ENCODE measurements at places on chromosomes 3 and 15.

DNA sequence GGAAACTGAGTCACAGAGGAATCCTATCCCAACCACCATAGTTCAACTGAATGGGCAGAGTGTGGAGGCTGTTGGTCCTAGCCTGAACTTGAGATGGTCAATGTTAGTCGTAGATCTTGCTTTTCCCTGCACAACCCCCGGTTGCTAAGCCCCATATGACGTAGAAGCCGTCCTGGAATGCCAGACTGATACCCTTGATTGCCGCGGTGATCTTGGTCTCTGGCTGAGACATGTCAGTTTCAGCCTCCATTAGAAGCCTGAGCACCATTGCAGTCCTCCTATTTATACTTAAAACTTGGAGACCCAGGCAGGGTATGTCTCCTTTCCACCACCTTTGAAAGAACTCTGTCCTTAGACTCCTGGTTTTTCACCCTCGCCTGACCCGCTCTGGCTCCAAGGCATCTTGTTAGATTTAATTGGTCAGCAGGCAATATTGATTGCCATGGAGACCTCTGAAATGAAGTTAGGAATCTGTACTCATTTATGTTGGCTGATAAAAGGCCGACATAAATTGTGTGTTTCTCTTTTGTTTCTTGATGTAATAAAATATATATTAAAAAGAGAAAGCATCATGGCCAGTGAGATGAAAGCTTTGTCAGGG lies 53.4 kb downstream of the RPLP1 start:
- DNase-seq: no peak

DNA sequence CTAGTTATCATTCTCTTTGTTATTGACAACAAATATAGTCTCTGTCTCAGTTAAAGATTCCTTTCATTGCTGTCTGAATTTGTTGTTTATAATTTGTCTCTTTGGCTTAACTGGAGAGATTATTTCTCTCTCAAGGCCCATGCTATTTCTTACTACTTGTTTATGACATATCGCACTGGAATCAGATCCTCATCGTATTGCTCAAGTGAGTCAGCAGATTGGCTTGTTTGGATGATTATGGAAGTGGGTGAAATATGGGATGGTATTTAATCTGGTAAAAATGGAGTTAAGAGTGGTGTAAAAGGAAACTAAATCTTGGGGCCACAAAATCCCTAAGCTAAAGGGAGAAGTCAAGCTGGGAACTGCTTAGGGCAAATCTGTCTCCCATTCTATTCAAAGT lies 613.1 kb downstream of the SI start:
- peak; percentile 88 for DNase-seq

GRCh38 chr15:55652359-55652758 lies 64.2 kb upstream of the PYGO1 start:
- DNase-seq: no peak

- DNase-seq: no peak
Observed at GRCh38 chr3:144011251-144011799, 39.7 kb downstream of the DIPK2A start.

DNA sequence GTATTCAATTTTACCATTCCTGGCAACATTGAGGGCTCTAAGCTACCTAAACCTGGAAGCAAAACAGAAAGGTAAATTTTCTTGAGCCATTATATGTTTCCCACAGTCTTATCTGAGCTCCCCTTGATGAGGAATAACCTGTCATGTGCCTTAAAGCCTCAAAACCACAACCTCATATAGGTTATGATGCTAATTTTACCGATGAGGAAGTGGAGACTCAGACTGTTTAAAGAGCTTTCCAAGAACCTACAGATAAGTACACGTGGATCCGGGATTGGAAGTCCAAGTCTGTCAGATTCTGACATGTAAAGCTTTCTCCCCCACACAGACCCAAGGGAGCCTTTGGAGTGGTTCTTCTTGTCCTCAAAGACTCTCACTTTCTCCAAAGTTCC lies 140.5 kb downstream of the SEMA6D start:
- no peak for DNase-seq

GRCh38 chr15:22874966-22875365 lies 36.5 kb downstream of the NIPA2 start:
- DNase-seq: no peak

GRCh38 chr15:90838544-90838943 lies 29.8 kb upstream of the FURIN start:
- DNase-seq: no peak

DNA sequence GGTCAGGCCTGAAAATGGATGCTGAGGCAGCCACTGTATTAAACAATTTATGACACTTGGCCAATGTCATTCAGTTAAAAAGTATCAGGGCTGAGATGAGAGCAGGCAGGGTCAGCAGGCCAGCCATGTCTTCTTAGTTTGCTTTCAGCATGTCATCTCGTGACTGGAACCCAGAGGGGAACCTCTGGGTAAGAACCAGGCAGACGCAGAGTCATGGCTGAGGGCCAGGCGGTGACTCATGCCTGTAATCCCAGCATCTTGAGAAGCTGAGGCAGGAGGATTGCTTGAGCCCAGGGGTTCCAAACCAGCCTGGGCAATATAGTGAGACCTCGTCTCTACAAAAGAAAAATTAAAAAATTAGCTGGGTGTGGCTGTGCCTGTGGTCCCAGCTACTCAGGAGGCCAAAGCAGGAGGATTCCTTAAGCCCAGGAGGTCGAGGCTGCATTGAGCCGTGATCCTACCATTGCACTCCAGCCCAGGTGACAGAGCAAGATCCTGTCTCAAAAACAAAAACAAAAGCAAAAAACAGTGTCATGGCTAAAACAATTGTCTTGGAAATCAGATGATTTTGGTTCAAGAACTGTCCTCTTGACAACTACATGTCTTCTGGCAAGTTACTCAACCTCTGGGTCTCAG lies 11.7 kb downstream of the BCL2L10 start:
- peak; percentile 74 for DNase-seq

- no peak for DNase-seq
Observed at GRCh38 chr3:134366928-134367811, 7.1 kb downstream of the AMOTL2 start.

DNA sequence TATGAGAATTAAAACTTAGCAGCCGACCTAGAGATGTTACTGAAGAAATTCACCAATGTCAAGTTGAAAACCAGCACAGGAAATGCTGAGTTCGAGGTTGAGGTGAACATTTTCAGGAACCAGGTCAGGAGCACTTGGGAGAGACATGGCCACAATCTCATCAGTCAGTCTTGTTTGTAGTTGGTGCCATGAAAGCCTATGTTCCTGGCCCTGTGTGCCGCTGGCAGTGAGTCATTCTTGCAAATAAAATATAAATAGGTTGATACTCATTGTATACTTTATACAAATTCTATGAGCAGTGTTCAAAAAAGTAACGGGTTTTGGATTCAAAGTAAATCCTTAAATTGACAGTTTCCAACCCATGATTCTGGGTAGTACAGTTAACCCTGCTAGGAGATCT lies 1.5 kb upstream of the FSIP1 start:
- DNase-seq: no peak

DNA sequence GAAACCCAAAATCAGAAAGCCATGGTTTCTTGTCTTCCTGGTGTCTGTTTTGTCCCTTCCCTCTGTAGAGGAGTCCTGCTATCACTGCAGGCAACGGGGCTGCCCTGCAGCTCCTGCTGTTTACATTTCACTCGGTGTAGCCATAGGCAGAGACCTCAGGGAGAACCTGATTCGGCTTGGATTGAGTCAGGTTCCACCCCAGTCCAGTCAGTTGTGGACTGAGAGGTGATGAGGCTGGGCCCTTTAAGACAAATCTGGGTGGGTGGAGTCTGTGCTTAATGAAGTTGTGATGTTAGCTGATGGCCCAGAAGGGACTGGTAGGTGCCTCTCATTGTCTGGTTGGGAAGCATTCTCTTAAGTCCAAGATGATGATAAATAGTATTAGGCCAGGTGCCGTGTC lies 35.7 kb downstream of the FLNB start:
- no peak for DNase-seq

- no peak for DNase-seq
Observed at GRCh38 chr15:100174159-100174903, 167.4 kb downstream of the ADAMTS17 start.

GRCh38 chr15:49622561-49622960 lies 1.7 kb downstream of the DTWD1 start:
- no peak for DNase-seq

- DNase-seq: peak; percentile 94
Observed at GRCh38 chr3:115788921-115789470, 165.7 kb downstream of the GAP43 start.

- DNase-seq: no peak
Observed at GRCh38 chr3:33041909-33042308, 55.0 kb downstream of the GLB1 start.

- DNase-seq: no peak
Observed at GRCh38 chr15:34133511-34133910, 31.6 kb downstream of the PGBD4 start.

GRCh38 chr3:38327335-38328009 lies 19.1 kb upstream of the XYLB start:
- DNase-seq: no peak

- no peak for DNase-seq
Observed at GRCh38 chr3:42876940-42877720, 1.5 kb upstream of the CYP8B1 start.

- DNase-seq: no peak
Observed at GRCh38 chr3:69881756-69882428, 117.6 kb upstream of the SAMMSON start.

GRCh38 chr15:28002136-28002861 lies 96.8 kb downstream of the OCA2 start:
- DNase-seq: no peak

- no peak for DNase-seq
Observed at GRCh38 chr3:115836944-115837343, 213.6 kb downstream of the GAP43 start.

DNA sequence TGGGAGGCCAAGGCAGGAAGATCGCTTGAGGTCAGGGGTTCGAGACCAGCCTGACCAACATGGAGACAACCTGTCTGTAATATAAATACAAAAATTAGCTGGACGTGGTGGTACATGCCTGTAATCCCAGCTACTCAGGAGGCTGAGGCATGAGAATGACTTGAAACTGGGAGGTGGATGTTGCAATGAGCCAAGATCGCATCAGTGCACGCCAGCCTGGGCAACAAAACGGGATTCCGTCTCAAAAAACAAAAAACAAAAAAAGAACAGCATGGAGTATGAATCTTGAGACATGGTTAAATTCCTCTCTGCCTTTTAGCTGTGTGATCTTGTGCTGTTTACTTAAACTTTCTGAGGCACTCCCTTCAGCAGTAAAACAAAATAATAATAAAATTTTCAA lies 244.9 kb downstream of the FGF12 start:
- DNase-seq: no peak

DNA sequence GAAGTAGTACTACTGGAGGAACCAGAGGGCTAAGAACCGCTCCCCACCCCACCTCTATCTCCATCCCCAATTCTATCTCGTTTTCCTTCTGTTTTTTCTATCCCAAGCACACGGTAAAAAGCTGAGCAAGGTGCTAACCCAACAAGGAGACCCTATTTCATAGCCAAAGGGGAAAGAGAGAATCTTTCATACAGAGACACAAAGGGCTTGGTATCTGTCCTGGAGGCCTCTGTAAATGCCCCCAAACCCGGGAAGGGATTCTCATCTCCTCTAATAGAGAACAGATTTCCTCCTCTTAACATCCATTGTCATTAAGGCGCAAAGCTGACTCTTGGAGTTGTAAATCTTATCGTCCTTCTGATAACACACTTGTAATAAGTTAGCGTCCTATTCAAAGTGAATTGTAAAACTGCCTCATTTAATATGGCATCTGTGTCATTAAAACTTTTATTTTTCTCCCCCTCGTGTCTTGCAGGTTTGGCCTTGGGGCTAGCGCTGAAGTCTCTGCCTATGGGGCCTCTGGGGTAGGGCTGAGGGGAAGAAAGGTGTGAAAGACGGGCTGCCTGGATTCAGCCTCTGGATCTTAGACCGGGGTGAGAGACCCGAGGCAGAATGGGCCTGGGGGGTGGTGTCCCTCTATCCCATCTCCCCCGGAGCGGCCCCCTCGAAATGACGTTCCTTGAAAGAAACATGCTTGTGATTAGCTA lies 12.1 kb downstream of the NR2F2 start:
- DNase-seq: no peak

DNA sequence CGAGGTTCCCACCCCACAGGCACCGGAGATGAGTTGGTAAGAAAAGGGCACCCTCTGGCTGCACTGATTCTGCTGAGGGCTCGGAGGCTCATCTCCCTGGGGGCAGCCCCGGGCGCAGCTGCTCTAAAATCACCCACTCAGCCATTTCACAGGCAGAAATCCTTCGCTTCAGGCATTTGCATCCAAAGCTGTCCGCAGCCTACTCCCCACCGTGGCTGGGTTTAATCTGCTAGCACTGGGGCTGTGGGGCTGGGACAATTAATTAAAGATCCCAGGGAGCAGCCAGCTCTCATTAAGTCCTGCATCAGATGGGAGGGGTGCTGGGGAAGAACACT lies 104.3 kb upstream of the PRR20G start:
- no peak for DNase-seq

DNA sequence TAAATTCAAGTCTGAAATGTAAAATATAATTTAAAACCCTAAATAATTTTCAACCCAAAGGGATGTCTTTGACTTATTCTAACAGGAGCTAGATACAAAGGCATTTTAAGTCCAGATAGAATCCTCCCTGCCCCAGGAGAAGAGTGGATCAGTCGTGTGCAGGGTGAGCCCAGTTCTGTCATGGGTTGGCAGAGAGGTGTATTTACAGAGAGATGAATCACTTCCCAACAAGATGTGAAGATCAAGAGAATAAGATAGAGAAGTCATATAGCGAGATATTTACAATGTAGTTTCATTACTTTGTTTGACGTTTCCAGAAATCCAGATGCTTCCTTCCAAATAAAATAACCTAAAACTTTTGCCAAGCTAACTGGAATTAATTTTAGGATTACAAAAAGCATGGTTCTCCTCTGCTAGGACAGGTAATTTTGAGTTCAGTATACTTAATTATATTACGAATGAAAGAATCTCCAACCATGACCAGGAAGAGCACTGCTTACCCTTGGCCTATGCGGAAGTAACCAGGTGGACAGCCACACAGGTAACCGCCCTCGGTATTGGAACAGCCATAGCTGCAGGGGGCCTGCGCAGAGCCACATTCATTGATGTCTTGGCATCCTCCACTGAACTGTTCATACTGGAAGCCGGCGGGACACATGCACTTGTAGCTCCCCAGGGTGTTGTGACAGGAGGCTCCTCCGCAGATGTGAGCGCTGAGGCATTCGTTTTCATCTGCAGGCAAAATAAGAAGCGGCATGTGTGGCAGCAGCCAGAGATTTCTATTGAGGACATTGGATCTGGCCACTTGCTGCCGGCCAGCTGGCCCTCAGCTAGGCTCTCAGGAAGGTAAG lies 84.0 kb downstream of the DUT start:
- no peak for DNase-seq

DNA sequence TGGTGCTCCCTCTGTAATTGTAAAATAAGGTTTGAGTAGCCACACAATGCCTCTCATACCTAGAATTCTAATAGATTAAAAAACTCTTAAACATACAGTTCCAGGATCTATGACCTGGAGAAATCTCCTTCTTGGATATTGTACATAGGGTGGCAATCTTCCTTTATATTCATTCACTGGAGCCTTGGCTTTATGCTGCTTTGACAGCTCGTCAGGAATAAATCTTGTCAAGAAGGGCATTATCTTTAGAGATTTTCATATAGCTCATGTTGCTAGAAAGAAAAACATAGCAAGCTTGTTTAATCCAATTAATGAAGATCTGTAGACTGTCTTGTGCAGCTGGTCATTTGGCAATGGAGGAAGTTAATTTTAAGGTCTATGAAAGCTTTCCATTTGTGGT lies 131.1 kb downstream of the PYDC2 start:
- no peak for DNase-seq

GRCh38 chr3:79204351-79204750 lies 563.4 kb downstream of the ROBO1 start:
- DNase-seq: no peak

Data from HS-27A (cell line).